ENCODE measurements at places on chromosomes 3 and 15. TPM values are rescaled to one million over a fixed set of nuclear protein-coding genes. Genes with fewer than 3 reads are reported as not detected.

Gene CCR1
- total RNA-seq: not detected

Gene UBL7
- 41.9 TPM for total RNA-seq

Gene CISH
- 0.69 TPM for total RNA-seq

Gene SNTN
- total RNA-seq: not detected

Gene CADM2
- 0.27 TPM for total RNA-seq
